ENCODE measurements at places on chromosomes 2 and 18.

GRCh38 chr2:119723186-119723585, 36.5 kb upstream of the PTPN4 start:
- DNase-seq = no peak

- DNase-seq = no peak
These were observed 17.6 kb downstream of the MXD1 start for GRCh38 chr2:69932596-69932922.

DNA sequence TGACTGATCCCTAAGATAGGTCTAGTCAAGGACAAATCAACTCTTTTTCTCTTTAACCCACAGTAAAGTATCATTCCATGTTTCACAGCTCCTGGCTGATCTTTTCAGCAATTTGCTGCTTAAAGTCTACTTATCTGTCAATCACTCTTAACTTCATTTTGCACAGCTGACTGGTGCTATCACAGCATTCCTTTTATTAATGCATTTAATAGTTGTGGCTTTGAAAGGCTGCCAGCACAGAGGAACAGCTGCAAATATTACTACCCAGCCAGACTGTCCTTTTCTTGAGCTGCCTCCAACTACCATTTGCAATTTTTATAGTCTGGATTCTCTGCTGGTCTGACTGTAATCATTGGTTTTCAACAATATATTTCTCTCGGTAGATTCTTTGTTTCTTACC, 303.5 kb downstream of the STK39 start:
- no peak for DNase-seq

- DNase-seq = no peak
These were observed 23.1 kb downstream of the FAM178B start for GRCh38 chr2:96963316-96963715.

DNA sequence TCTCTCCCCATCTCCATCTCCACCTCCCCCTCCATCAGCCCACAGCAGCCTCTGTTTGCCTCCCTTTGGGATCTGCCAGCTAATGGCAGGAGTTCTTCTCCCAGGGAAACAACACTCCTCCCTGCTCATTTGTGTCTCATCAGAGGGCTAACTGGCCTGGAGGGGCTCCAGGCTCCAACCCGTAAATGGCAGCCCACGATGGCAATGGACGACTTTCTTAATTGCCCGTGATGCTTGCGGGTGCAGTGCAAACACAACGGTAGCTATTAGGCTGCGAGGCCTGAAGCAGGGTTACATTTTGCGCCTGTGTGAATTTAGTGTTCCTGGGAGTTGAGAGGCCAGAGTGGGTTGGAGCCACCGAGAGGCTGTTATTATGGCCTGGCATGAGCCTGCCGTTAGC, 285.1 kb downstream of the TNS1 start:
- no peak for DNase-seq
